Stimulated activated CD4-positive, alpha-beta T cell treated with anti-CD3 and anti-CD28 coated beads, Interleukin-2, amount 100 ng/mL, for 4 hours (primary cell): ENCODE measurements at places on chromosomes 13 and 19.
A peak's percentile ranks its signal among the peaks of the same experiment; 100 is the strongest.

DNA sequence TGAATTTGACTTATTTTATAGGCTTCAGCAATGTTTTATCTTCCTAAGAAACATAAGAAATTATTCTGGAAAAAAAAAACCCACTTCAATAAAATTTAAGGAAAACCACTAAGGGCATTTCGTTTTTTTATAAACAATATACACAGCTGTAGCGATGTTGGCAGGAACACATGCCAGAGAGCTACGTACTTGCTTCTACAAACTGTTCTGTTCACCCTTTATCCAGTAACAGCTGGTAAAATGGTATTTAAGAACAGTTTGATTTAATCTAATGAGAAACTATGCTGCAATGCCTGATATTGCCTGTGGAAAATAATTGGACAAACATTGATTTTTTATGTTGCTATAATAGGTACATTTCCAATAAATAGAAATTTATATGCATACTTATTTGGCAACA lies 137.2 kb upstream of the DACH1 start:
- no peak for DNase-seq

DNA sequence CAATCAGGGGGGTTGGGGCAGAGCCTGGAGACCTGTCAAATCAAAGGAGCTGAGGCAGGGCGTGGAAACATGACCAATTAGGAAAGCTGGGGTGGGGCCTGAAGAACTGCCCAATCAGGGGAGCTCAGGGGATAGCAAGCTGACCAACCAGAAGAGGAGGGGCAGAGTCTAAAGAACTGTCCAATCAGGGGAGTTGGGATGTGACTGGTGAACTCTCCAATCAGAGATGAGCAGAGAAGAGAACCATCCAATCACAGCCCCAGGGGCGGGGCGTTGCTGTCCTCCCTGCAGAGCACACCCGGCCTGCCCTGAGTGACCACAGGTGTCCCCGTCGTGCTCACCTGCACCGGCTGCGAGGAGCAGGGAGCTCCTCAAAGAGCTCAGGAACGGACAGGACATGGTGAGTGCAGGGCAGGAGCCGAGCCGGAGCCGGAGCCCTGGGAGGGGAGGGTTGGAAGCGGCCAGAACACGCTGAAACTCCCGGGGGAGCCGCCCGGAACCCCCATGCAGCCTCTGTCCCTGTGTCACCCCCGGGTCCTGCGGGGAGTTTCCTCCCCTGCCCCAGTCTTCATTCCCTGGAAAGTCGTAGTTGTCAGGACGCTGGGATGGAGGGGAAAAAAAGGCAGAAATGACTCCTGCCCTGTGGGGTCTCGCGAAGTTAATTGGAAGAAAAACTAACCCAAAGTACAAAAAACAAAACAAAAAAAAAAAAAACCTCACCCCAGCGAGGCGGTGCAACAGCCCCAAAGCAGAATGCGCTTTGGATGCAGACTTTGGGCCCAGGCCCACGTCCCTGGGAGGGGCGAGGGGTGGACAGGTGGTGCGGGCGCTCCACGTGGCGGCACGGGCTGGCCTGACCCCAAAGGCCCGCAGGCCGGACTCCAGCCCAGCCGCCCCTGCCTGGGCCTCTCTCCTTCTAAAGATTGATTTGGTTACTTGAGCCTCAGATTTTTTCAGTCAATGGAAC lies at the start of gene ZNF556:
ZNF556 (plus strand) TSS at position 311 of the 967 bp plus-strand sequence; CDS start at position 398, 87 bp downstream.
- DNase-seq = no peak

DNA sequence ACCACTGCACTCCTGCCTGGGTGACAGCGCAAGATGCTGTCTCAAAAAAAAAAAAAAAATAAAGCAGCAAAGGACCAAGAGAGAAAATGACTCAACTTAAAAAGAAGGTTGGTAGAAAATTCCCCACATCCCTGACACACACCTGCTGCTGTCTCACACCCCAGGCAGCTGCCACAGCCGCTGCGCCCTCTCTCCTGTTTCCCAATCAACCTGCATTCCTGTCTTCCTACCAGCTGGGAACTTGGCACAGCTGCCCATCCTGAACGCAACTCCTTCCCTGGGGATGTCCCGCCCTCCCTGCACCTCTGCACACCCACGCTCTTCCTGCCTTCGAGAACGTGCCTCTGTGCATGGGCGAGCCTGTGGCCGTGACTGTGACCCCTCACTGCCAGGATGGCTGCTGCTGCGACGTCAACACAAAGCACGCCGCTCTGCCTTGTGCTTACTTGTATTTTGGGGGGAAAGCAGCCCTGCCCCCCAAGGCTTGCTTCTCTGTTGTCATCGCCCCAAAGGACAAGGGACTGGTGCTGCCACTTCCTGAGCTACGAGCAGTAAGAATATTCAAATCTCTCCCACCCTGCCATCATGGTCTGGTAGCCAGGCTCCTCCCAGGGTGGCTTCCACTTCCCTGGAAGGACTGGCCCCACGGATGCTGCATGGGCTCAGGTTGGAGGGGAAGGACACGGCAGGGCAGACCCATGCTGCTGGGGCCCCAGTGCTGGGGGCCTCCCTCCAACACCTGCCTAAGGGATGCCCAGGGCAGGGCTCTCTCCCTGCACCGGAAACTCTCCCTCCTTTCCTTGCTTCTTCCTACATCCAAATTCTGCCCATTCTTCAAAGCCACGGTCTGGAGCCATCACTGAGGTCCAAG lies 20.7 kb downstream of the SH3GL1 start:
- DNase-seq = no peak

- DNase-seq = no peak
These were observed 15.9 kb downstream of the PGLS start for GRCh38 chr19:17527326-17527725.

- DNase-seq = peak; percentile 24
These were observed 571 bp upstream of the DHRS12 start for GRCh38 chr13:51804295-51805172.

GRCh38 chr13:112028481-112028880 lies 38.5 kb upstream of the SOX1 start:
- no peak for DNase-seq

GRCh38 chr13:25902891-25903341 lies 148.9 kb downstream of the SHISA2 start:
- DNase-seq = no peak

- no peak for DNase-seq
These were observed 90.9 kb downstream of the FGF9 start for GRCh38 chr13:21761770-21762169.

DNA sequence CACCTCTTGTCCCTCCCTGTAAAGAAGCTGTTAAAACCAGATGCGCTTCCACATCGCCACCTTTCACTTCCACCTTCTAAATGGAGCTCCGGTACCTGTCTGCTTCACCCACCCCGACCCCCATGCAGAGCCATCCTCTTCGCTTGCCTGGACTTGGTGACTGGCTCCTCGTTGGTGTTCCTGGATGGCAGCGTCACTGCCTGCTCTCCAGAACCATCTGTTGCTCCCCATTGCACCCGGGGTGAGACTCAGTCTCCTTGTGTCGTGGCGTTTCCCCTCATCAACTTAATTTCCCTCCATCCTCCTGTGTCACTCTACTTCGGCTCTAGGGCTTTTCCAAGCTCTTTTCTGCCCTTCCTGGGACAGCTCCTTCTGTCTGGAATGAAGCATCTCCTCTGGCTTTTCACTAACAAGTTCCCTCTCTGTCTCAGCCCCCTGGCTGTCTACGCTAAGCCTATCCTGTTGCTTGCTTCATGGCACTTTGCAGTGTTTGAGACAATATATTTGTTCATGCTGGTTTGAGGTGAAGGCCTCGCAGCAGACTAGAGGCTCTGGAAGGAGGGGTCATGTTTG lies 10.3 kb downstream of the CEBPG start:
- no peak for DNase-seq

- no peak for DNase-seq
These were observed 170.5 kb downstream of the MZT1 start for GRCh38 chr13:72556945-72557344.

DNA sequence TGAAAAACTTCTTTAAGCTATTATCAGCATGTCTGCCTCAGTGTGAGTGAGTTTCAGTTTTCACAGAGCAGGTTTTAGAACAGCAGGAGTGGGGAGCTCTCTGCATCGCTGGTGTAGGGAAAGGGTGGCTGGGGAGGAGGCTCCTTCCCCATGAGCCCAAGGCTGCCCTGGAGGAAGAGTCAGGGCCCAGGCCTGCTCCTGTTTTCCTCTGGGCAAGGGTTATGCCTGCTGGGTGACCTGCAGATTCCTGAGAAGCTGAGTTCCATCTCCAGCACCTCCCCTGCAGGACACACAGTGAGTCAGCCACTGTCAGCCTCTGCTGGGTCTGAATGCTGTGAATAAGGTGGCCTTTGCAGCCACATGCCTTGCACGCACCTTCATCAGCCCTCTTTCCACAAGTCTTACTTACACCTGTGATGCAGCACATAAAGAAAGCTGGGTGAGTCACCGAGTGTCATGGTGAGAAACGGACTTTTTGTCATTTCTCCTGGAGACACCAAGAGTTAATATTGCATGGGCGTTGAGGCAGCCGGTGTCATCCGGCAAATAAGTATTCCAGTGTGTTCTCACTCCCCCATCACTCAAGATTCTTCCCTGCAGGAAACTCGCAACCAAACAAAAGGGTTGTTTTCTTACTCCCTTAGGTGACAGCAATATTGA lies 186.4 kb upstream of the KL start:
- DNase-seq = no peak

DNA sequence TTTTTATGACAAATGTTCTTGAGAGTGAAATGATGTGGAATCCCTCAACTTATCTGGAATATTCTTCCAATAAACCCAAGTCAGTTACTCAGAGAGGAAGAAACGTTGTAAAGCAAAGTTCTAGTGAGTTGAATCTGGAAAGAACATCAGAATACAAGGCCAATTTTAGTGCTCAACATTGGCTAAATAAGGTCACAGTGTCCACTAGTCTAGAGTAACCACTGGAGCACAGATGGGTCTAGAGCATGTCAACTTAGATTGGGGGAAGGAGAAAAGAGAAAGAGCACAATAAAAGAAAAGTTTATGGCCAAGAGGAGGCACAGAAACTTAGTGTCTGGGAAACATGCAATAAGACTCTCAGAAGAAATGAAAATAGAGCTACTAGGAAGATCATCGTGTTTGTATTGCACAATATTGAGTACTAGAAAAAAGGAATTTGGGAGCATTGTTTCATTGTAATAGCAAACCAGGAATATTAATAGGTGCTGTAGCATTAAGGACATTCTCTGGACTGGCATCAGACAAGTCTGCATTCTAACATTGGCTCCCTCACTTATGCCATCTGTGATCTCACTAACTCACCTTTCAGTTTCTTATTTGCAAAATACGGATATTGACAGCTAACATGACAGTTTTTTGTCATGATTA lies 1318.5 kb downstream of the PCDH9 start:
- no peak for DNase-seq

- no peak for DNase-seq
These were observed 28.4 kb downstream of the PSG1 start for GRCh38 chr19:42850981-42851717.

DNA sequence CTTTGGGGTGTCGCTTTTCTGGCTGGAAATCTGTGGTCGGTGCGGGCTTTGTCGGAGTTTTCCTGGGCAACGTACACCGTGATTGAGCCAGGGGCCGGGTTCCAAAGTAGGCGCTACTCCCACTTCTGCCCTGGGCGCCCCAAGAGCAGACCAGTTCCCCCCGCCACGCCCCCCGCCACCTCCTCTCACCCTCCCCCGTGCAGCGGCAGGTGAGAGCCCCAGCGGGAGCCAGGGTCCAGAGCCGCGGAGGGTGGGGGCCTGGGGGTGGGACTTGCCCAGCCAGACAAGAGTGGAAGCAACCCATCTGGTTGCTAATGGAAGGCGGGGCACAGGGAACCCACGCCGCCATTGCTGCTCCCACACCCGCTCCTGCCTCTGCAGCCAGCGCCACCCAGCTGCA lies 2195.9 kb downstream of the PCDH9 start:
- DNase-seq = no peak

GRCh38 chr13:106796280-106797047 lies 228.5 kb upstream of the ARGLU1 start:
- DNase-seq = no peak

GRCh38 chr13:90477216-90477615 lies 870.3 kb upstream of the MIR17HG start:
- no peak for DNase-seq

DNA sequence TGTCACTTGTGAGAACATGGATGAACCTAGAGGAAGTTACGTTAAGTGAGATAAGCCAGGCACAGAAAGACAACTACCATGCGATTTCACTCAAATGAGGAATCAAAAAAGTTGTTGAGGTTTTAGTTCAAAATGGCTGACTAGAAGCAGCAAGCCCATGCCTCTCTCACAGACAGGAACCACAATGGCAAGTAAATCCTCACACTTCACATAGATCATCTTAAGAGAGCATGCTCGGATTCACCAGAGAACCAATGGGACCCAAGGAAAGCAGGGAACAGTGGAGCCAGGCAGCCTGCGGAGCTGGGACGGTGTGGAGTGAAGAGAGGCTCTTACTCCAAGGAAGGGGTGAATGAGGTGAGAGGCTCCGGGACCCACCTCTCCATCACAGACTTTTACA lies 581.0 kb downstream of the UQCRFS1 start:
- DNase-seq = no peak

DNA sequence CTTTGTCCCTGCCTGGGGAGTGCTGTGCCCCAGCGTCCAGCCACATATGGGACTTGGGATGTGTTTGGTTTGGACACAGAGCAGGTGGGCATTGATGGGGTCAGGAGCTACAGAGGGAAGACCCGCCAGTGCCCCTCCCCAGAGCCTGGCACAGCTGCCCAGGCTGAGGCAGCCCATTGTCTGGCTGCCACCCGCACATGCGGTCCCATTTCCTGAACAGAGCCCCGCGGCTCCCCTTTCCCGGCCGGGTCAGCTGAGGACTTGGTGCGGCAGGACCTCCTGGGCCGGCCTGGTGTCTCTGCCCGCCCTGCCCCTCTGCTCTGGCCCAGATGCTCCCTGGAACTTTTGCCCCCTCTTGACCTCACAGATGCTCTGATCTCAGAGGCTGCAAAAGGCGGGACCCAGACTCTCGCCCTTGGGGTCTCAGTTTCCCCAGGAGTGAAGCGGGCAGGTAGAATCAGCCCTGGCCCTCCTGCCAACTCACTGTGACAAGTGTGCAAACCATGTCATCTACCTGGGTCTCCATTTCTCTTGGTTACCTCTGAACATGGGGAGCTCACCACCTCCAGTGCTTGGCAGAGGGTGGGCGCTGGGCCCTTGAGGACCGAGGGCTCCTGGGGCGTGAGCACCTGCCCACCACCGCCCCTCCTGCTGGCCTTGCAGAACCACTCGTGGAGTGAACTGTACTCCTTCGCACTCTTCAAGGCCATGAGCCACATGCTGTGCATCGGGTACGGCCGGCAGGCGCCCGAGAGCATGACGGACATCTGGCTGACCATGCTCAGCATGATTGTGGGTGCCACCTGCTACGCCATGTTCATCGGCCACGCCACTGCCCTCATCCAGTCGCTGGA lies 17.8 kb downstream of the HCN2 start:
- no peak for DNase-seq
